Mesenteric fat pad (tissue), 1 donor: ENCODE measurements at places on chromosomes 4 and X.

GRCh38 chr4:40194602-40195161 is 2.1 kb upstream of the RHOH start:
- DNase-seq, result no peak

DNA sequence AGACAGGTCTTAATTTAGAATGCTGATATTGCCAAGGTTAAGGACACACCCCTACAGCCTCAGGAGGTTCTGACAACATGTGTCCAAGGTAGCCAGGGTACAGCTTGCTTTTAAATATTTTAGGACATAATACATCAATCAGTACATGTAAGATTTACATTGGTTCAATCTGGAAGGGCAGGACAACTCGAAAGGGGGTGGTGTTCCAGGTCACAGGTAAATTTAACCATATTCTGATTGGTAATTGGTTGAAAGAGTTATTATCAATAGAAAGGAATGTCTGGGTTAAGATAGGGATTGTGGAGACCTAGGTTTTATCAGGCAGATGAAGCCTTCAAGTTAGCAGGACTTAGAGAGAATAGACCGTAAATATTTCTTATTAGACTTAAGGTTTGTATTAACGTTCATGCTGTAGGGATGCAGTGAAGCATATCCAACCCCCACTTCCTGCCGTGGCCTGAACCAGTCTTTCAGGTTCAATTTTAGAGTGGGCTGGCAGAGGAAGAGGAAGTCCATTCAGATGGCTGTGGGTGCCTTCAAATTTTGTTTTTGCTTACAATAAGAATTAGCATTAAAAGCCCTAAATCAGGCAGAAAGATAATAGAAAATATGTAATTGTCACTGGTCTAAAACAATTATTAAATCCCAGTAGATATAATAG is 136.5 kb upstream of the GALNTL6 start:
- no peak for DNase-seq

GRCh38 chr4:40909363-40909876 is 159.7 kb downstream of the NSUN7 start:
- no peak for DNase-seq

GRCh38 chr4:120798570-120798969 is 124.0 kb downstream of the PRDM5 start:
- DNase-seq, result no peak

GRCh38 chrX:12441381-12442128 is 303.3 kb downstream of the FRMPD4 start:
- no peak for DNase-seq

- DNase-seq, result no peak
Observed at GRCh38 chr4:1053080-1053661, 41.7 kb downstream of the FGFRL1 start.

- no peak for DNase-seq
Observed at GRCh38 chr4:190016369-190017289, 10.4 kb downstream of the FRG2 start.

DNA sequence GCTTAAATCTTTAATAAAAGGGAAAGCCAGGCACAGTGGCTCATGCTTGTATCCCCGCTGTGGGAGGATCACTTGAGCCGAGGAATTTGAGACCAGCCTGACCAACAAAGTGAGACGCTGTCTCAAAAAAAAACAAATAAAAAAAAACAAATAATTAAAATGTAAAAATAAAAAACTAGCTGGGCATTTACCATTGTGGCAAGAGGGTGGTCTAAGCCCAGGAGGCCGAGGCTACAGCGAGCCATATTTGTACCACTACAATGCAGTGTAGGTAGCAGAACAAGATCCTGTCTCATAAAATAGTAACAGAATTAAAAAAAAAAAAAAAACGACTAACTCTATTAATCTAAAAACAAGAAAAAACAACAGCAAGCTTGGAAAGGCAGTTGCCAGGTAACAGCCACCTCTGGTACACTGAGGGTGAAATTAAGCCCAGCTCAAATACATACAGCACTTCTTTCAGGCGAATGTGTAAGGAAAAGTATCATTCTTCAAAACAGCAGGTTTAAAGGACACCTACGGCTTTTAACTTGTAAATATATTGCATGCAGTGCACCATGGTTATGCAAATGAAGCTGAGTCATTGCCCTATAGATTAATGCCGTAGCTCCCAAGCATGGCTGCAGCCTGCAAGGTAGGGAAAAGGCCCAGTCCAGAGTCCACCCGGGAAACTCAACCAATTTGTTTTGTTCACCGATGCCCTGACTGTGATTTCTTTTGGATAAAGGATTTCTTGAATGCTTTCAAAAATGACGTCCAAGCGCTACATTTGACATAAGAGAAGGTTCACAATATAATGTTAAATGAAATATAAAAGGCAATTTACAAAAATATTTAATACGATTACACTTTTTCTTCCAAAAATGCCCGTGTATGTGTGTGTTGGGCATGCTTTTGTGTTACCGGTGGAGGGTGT is 14.5 kb upstream of the TXLNG start:
- DNase-seq, result no peak

DNA sequence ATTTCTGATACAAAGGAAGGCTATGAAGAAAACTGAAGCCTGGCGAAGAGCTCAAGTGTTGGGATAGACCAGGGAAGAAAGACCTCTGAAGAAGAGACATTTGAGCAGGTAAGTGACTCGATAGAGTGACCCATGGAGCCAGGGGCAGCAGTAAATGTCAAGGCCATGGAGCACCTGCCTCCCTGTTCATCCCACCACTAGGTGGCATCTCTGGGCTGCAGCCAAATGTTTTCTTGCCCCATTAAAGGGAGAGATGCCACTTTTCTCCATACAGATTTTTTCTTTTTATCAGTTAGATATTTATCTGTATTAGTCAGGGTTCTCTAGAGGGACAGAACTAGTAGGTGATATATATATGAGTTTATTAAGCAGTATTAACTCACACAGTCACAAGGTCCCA is 4.9 kb upstream of the ZNF81 start:
- DNase-seq, result no peak

DNA sequence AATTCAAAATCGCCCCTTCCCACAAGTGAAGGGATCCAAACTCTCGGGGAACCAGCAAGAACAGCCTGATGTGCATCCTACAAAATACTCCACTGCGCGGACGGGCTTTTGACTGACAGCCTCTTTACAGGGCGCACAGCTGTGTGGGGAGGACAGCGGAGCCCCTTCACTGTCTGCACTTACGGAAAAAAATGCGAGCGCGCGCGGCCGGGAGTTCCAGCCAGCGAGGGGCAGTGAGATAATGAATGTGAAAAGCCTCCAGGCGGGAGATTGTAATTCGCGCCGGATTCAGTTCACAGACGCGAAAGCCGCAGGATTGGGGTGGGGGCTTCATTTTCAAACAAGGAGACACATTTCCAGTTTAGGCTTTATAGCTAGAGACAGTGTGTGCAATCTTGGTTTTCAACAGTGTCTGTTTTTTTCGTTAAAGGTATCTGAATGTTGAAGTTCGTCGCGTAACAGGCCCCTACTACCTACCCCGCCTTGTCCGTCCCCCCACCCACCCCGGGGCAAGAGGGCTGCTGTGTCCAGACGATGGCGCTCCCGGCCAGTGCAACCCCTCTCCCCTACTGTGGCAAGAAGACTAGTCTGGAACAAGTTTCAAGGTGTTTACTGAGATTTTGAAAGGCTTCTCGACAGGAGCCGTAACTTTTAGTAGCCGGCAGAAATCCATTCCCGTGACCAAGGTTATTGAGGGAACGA is 1.7 kb upstream of the GPR50 start:
- no peak for DNase-seq

DNA sequence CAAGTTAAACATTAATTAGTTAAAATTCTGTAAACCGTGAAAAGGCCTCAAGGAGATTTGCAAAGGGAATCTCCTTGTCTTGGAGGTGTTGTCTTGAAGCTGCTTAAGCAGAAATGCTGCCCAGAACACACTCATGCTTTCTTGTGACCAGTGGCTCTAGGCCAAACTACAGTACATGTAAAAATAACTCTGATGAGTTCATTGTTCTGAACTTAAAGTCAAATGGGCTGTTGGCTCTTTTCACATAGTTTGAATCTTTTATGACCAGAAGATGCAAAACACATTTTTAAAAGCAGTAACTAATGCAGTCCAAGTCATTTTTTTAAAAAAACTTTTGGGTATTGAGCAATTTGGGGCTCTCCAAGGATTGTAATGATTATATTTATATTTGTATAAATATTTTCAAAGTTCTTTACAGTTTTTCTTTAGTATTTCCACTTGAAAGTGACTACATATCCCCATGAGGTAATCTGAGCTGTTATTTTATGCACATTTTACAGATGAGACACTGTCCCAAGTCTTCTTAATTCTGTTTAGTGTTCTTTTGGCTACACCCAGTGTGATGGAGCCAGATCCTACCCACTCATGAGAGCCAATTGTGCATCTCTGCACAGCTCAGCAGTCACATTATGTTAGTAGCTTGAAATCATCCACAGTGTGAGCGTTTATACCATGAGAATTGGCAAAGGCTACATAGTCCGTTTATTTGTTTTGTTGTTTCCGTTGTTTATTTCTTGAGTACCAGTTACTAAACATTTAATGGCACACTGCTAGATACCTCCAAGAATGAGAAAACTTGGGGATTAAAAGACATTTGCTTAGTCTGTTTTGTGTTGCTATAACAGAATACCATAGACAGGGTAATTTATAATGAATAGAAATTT is 112.8 kb upstream of the ATXN3L start:
- DNase-seq, result no peak

DNA sequence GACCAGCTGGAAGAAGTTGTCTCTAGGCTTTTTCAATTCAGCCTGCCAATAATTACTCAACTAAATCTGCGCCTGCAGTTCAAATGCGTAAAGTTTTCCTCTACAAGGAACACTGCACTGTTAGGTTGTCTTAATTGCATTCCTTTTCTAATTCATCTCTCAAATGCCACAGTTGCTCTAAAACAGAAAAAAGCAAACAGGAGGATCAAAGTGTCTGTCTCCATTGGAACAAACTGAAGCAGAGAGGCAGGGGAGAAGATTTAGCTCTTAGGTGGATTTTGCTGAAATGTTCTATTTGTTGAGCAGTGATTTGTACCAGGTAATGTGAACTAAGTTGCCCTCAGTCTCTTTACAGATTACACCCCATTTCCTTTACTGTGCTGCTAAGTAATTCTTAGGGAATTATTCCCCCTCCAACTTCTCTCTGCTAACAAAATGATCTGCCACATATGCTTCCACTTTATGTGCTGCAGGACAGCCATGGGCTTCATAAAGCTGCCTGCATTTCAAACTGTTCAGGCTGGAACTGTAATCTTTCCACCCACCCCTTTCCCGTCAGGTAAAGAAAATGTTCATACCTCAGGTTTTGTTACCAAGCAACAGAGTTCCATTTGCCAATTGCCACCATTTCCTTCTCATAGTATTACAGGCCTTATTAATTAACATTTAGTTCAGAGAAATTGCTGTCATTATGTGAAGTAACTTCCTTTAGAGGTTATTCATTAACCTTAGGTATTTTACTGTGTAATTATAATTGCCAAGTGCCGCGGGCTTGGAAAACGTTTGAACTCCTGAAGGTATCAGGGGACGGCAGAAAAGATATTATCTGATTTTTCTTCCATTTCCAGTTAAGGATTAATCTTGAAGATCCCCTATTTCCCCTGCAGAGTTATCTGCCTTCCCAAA is 149.3 kb downstream of the SPRY1 start:
- no peak for DNase-seq
